Hematopoietic multipotent progenitor cell treated with erythropoietin and hydrocortisone succinate and interleukin-3 and kit ligand, for 4 days (in vitro differentiated cells): ENCODE measurements at places on chromosomes 12 and 14.

DNA sequence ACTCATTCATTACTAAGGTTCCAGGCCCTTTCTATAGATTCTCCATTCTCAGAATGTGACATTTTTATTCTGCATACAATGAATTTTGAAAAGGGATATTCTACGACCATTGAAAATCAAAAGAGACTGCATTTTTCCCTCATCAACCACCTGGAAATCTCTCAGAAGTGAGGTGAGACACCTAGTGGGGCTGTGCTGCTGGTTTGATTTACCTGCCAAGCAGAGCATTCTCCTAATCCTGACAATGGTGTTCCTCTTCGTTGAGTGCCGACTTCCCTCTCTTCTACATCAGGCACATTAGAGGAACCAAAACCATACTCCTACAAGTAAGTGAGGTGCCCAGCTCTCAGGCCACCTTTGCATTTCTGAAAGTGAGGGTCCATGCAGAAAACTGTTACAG, 14.9 kb downstream of the CKB start:
- no peak for DNase-seq

DNA sequence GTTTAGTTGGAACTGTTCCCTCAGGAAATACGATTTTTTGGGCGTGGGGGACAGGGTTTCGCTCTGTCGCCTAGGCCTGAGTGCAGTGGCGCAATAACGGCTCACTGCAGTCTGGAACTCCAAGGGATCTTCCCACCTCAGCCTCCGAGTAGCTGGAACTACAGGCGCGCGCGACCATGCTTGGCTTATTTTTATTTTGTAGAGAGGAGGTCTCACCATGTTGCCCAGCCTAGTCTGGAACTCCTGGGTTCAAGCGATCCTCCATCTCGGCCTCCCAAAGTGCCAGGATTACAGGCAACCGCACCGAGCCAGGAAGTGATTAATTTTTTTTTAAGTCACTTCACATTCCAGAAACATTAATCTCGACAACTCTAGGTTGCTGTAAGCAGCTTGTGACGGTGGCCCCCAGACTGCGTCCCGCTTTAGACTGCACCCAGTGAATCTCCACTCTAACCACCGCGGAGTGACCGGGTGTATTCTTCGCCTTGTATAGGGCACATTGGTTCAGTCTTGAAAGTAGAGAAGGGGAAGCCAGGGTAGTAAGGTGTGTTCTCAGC, 830 bp upstream of the MIS18BP1 start:
- DNase-seq, result peak; percentile 17

GRCh38 chr14:95043732-95044462, 113.4 kb downstream of the DICER1 start:
- peak; percentile 63 for DNase-seq

- DNase-seq, result no peak
Observed at GRCh38 chr14:97107760-97108159, 310.6 kb downstream of the VRK1 start.

DNA sequence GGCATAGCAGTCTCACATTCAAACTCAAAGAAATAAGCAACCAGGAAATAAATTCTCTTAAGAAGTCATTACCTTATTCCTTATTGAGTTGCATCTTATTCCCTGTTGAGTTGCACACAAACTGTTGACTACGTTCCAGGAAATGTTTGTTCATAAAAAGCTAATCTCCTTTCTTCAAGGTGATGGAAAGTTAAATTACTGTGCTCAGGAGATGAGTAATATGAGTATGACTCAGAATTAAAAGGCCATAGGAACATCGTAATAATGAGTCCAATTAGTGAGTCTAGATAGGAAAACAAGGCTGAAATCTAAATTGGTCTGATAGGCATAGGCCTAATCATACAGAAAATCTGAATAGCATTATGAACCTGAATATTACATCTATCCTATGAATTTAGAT, 203.1 kb downstream of the SLC2A13 start:
- no peak for DNase-seq

- peak; percentile 86 for DNase-seq
Observed at GRCh38 chr12:96121271-96121711, 72.9 kb upstream of the ELK3 start.

DNA sequence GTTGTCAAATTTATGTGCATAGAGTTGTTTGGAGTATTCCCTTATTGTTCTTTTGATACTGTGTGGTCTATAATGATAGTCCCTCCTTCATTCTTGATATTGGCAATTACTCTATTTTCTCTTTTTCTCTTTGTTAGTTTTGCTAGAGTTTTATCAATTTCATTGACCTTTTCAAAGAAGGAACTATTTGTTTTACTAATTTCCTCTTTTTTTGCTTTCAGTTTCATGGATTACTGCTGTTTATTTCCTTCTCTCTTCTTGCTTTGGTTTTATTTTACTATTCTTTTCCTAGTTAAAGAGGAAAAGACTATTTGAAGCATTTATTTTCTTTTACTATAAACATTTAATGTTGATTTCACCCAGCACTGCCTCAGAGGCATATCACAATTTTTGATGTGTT, 250.9 kb upstream of the PELI2 start:
- DNase-seq, result no peak
